Esophagus squamous epithelium (tissue), 5 donors: ENCODE measurements at places on chromosomes 5 and 9.

DNA sequence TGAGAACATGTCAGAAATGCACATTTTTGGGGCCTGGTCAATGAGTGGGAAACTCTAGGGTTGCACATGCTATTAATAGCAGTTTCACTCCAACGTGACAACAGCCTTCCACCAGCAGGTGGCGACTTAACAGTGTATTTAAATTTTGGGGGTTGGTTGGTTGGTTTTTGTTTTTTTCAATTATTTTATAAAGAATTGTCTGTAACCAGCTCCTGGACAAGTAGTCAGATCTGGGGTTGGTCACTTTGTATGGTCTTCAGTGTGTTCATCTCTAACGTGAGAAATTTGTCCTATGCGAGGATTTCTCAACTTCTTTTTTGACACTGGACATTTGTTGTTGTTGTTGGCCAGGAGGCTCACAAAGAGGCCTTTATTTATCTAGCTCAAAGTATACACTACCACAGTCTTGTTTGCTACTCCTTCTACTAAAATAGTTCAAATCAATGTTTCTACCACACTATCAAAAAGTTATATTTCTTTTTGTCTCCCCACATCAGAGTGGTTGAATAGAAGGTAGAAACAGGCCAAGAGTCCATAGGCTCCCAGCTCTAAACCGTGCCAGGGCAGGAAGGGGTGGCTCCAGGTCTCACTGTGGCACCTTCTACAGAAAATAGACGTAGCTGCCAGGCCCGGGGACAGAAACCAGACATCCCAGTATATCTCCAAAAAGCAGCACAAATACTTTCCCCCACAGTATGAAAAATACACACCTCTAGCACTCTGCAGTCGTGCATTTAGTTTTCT, 110.4 kb downstream of the TRPM6 start:
- DNase-seq = no peak

- DNase-seq = no peak
Measured at GRCh38 chr5:138229387-138229786, 16.3 kb upstream of the CDC23 start.

- DNase-seq = no peak
Measured at GRCh38 chr9:86534572-86535258, 180.5 kb upstream of the TUT7 start.

DNA sequence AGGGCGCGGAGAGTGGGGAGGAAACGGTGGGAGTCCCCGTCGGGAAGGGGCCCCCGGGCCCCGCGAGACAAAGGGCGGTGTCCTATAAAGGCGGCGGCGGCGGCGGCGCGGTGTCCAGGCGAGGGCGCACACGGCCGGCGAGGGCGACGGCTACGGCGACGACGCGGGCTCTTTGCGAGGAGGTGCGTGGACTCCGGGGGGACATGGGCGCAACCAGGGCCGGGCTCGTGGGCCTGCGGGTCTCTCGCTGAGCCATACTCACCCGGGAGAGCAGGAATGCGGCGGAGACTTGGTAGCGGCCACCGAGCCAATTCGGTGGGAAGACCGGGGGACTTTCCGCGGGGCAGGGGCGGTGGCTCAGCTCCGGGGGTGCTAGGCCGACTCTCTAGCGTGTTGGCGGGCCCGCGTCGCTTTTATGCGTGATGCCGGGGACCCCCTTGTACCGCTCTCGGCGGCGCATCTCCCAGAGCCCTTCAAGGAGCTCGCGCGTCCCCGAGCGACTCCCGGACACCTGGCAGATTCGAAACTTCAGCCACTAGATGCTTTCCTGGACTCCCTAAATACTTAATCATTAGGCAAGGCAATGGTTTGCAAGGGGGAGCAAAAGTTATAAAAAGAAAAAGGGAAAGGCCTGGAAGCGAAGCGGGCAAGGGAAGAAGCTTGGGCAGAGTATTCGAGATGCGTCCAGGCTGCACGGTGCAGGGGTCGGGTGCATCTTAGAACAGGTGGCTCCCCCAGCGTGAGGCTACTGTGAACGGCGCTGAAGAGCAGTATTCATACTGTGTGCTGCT, 5.9 kb upstream of the TAL2 start:
- DNase-seq = no peak

GRCh38 chr9:126489581-126490213, 124.0 kb upstream of the LMX1B start:
- DNase-seq = no peak

GRCh38 chr5:92916036-92916435, 665.0 kb downstream of the NR2F1-AS1 start:
- DNase-seq = no peak

GRCh38 chr9:27664121-27664779, 91.0 kb upstream of the C9orf72 start:
- no peak for DNase-seq

- DNase-seq = no peak
Measured at GRCh38 chr5:91160714-91161285, 222.3 kb downstream of the ARRDC3 start.

GRCh38 chr5:73338256-73339050, 110.1 kb downstream of the FOXD1 start:
- DNase-seq = no peak

GRCh38 chr5:43065387-43065947, 25.3 kb upstream of the ANXA2R start:
- DNase-seq = no peak

GRCh38 chr9:23683611-23684061, 142.4 kb downstream of the ELAVL2 start:
- no peak for DNase-seq

GRCh38 chr9:76478226-76478625, 19.2 kb downstream of the GCNT1 start:
- no peak for DNase-seq

- DNase-seq = no peak
Measured at GRCh38 chr5:146877178-146877681, 1.3 kb downstream of the PPP2R2B start.

DNA sequence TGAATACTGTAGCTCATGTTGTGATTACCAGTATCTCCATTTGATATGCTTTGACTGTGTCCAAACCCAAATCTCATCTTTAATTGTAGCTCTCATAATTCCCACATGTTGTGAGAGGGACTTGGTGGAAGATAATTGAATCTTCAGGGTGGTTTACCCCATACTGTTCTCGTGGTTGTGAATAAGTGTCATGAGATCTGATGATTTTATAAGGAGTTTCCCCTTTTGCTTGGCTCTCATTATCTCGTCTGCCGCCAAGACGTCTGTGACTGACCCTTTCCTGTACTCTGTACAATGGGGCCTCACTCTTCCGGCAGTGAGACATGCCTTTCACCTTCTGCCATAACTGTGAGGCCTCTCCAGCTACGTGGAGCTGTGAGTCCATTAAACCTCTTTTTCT, 59.3 kb downstream of the TRIO start:
- no peak for DNase-seq

DNA sequence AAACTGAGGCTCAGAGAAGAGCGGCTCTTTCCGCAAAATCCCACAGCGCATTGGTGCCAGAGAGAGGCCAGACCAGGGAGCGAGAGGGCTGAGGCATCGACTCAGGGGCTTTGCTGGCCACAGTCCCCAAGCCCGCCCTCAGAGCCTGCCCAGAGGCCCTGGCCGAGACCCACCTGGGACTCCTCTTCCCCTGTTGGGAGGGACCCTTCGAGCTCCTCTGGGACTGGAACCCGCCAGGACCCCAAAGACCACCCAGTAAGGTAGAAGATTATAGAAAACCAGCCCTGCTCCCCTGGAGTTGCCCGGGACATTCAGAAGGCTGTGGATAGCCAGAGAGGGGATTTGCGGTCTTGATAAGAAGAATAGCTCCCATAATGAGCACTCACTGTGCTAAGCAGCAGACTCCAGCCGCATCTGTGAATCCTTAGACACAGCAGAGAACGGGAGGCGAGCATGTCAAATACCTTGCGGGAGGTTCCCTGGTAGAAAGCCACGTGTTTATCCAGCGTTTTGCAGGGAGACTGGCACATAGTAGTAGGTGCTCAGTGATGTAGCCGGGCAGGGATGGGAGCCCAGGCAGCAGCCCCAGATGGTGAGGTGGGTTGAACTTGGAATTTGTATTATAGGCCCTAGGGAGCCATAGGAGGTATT, 651 bp upstream of the AK1 start:
- DNase-seq = no peak

GRCh38 chr5:179668391-179668790, 12.4 kb downstream of the CBY3 start:
- DNase-seq = no peak

DNA sequence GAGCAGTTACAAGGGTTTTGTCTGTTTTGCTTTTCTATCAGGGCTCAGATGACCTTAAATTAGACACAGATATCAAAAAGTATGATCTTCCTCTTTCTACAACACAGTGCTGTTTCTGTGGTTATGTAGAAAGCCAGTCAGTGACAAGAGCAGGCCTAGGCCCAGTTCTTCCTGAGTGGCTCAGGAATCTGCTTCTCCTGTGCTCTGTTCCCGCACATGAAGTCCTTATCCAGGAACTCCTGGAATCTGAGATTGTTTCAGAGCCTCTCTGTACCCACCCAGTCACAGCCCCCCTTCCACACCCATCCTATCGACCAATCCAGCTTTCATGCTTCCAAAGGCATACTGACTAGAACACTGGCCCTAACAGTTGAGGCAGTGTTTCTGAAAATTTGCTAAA, 40.4 kb upstream of the SMU1 start:
- DNase-seq = no peak

- no peak for DNase-seq
Measured at GRCh38 chr9:131275332-131276093, 797 bp downstream of the FAM78A start.

GRCh38 chr5:65111961-65112658, 343.4 kb downstream of the CWC27 start:
- no peak for DNase-seq

GRCh38 chr5:96157841-96158291, 196.2 kb upstream of the ELL2 start:
- no peak for DNase-seq

DNA sequence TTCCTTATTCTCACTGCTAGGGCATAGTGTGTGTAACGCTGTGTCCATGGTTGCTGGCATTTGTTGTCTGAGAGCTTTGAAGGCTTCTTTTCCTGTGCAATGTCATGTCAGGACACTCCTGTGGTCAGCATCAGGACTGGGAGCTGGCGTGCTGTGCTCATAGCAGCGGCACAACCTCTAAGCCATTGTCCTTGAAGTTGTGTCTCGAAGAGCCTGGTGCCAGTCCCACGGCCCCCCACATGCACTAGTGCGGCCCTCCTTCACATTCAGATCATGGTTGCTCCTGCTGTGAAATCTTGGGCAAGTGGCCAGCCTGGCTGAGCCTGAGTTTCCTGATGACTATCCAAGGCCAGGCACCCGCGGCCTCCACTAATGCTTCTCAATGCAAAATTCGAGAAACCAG, 32.4 kb downstream of the PDZD2 start:
- DNase-seq = no peak

GRCh38 chr5:58937031-58937681, 354.3 kb downstream of the RAB3C start:
- DNase-seq = no peak

- no peak for DNase-seq
Measured at GRCh38 chr9:137524161-137524980, 25.8 kb downstream of the PNPLA7 start.

GRCh38 chr5:41856644-41857491, 13.4 kb downstream of the OXCT1 start:
- DNase-seq = no peak

DNA sequence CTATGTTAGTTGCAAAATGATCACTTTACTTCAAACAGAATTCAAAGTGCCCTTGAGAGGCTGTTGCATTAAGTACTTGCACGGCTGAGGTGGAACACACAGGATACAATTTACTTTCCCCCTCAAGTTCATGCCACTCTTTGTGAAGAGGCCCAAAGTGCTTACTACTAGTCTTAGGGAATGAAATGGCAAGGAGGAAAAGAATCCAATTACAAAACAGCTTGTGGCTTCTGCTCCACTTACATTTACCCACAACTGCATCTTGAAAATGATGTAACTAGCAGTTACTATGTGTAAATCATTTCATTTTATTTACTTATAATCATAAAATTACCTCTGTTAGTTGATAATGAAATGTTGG, 14.6 kb downstream of the FOXD1 start:
- DNase-seq = no peak

GRCh38 chr5:87560528-87560927, 147.8 kb upstream of the CCNH start:
- DNase-seq = no peak

GRCh38 chr9:86735772-86736458, 211.4 kb downstream of the GAS1 start:
- DNase-seq = no peak

DNA sequence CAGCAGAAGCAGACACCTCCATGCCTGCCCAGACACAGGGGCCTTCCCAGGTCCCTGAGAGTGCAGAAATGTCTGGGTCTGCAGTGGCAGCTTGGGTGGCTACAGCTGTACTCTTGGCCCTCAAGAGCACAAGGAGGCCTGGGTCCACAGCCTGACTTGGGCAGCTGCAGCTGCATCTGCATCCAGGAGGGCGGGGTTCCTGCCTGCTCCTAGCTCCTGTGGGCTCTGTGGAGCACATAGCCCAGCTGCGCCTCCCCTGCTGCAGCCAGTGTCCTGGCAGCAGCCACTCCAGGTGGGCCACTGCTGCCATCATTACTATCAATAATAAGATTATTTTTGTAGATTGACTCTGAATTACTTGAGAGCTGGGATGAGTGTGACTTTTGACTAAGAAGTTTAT, 162.0 kb upstream of the PTCH1 start:
- no peak for DNase-seq

DNA sequence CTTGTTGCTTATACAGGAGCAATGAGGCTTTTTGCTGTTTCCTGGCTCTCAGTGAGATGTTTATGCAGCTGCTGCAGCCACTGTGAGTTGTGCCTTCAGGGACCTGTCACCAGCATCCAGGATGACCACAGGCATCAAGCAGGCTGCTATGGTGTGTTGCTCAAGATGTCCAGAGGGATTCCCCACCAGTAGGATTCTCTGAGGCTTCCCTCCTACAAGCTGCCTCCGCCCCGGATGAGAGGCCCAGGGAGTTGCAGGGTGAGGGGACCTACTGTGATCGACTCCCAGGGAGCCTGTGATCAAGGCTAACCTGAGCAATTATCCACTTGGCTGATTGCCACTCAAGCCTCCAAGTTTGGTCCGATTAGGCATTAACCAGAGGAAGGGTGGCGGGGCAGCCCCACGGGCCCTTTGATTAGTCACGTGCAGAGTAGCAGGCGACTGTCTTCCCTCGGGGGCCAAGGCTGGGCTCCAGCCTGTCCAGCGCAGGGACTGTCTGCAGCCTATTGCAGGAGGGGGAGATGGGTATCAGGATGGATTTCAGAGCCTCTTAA, 1.8 kb upstream of the FAT2 start:
- no peak for DNase-seq

- DNase-seq = no peak
Measured at GRCh38 chr9:88748566-88749261, 213.7 kb downstream of the NXNL2 start.

DNA sequence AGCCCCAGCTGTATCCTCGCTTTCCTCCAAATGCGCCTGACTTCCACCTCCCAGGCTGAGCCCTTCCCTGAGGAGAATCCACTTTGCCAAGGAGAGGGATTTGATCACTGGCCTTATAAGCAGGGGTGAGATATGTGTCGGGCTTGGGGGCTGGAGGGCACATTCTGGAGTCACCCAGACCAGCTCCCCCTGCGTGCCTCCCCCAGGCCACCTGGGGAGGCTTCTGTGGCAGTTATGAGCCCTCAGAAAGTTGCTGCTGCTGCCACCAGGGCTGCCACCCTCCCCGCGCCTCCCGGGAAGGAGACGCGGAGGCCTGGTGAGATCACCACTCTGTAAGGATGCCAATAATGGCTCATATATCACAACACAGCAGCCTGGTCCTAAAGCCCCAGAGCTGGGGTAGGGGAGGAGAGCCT, 211.5 kb downstream of the PAPPA start:
- DNase-seq = no peak

- DNase-seq = no peak
Measured at GRCh38 chr5:105952875-105953274, 1717.9 kb downstream of the EFNA5 start.
